ENCODE measurements at places on chromosomes 1 and 21.

DNA sequence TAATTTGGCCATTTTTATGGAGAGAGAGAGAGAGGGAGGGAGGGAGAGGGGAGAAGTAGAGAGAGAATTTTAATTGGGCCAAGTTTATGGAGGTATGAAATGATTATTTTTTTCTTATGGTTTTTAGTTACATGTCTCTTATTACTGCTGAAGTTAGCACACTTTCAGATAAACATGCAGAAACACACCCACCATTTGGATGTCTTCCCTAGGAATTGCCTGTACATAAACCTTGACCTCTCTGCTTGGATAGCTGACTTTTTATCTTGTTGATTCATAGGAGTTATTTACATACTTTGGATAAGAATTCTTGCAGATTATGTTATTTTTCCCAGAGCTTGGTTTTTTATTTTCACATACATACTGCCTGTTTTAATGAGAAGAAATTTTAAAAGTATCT, 310.2 kb upstream of the ADAMTS5 start:
- DNase-seq = no peak

GRCh38 chr1:117128323-117129079, 7.0 kb upstream of the TRIM45 start:
- DNase-seq = no peak

DNA sequence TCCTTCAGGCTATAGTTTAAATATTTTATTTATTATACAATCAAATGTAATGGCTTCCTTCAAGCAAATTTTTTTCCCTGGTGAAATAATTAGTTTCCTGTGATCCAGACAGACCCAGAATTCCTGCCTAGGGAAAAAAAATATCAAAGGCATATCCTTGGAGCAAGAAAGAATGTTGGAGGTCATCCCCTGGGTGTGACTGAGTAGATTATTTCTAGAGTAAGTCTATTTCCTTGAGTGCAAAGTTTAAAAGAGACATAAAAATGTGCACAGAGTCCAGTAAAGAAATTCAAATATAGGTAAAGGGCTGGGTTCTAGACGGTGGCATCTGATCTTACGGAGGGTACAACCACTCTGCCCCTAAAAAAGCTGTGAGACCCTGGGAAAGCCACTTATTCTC, 32.2 kb upstream of the SAMD13 start:
- DNase-seq = no peak

DNA sequence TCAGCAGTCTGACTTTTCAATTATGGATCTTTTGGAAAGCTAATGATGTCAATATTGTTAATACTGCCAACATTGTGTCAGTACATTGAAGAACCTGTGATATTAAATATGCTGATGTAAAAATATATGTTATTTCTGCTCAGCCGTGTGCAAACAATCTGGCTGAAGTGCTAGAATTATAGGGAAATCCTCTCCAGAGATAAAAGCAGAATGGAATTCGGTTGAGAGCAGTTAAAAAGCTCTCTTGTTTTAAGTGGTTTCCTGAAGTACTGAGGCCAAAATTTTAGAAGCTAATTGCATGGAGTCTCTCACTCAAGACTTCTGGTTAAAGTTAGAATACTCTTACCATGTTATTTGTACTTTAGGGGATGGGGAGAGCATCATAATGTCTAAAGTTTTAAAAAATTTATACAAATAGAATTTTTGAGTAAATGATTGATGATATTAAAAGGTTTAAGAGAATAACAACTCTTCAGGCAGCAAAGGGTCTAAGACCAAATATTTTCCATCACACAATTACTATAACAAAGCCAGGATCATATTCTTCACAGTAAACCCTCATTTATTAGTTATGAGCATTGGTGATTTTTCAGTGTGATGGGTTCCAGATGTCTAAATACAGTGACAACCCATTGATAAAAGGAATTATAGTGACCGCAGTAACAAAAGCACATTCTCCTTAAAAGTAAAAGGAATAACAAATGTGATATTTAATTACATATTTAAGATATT, 834.2 kb upstream of the CXADR start:
- DNase-seq = no peak

DNA sequence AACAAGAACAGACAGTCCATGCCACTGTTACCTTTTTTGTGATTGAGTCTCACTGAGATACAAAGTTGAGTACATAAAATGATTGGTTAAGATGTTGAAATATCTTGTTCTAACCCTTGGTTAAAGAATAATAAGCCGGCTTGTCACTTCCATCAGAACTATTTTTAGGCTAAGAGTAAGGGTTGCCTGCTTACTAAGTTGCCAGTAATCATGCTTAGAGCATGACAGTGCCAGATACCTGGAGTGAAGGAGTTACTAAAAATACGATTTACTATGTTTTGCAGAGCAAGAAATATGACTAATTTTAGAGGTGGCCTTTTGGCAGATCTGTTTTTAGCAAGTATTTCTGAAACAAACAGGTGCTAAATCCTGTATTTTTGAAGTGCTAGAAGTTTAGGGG, 6.0 kb downstream of the HUNK start:
- DNase-seq = no peak

GRCh38 chr1:105317976-105318375, 1568.3 kb downstream of the AMY1C start:
- DNase-seq = no peak

DNA sequence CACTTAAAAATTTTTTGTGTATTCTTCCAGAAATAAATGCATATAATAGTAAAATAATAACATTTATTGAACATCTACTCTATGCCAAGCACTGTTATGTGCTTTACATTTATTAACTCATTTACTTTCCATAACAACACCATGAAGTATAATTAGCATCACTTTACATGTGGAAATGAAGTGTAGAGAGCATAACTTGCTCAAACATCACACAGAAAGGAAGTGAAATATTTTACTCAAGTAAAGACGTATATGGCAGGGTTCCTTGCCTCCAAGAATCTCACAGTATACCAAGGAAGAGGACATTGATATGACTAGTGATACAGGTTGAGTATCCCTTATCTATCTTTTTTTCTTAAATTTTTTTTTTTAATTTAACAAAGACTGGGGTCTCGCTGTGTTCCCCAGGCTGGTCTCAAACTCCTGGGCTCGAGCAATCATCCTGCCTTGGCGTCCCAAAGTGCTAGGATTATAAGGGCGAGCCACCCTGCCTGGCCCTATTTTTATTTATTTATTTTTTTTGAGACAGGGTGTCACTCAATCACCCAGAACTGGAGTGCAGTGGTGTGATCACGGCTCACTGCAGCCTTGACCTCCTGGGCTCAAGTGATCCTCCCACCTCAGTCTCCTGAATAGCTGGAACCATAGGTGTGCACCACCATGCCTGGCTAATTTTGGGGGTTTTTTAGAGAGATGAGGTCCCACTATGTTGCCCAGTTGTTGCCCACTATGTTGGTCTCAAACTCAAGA, 7.7 kb upstream of the CLIC4 start:
- no peak for DNase-seq

DNA sequence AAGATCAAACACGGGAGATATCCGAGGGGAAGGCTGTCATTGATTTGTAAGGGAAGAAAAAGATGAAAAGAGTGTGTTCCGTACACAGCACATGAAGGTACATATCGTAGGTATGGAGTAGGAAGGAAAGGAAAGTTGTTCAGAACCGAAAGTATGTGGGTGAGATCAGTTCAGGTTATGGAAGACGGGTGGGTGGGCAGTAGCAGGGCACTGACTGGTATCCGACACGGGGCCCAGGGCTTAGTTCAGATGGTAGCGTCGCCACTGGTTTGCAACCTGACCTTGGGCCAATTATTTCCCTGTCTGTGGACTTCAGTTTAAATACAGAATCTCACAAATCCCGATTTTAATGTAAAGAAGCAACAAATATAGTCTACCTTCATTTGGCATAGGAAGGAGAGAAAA, 27.8 kb upstream of the A3GALT2 start:
- no peak for DNase-seq

DNA sequence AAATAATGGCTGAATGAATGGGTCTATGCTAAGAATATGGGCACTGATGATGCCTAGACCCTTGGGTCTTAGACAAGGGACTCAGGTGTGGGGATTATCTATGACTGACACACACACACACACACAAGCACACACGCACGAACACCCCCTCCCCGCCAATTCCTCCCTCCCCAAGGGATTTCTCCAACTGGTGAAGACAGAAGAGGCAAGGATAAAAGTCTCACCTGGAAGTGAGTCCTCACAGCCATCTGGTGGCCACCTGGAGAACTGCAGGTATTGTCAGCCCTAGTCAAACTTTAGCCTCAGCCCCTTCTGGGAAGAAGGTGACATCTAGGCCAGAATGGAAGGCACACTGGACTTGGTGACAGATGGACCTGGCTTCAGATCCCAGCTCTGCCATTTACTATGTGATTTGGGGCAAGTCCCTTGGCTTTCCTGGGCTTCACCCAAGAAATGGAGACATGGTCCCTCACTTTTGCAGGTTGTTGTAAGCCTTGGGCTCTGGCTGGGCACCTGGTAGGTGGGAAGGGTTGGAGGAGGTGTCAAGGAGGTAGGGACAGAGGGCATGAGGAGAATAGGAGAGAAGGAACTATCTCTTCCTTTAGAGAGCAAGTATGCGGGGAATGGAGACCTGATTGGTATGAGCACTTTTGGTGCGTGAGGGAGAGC, 4.0 kb upstream of the GPR3 start:
- peak; percentile 74 for DNase-seq

DNA sequence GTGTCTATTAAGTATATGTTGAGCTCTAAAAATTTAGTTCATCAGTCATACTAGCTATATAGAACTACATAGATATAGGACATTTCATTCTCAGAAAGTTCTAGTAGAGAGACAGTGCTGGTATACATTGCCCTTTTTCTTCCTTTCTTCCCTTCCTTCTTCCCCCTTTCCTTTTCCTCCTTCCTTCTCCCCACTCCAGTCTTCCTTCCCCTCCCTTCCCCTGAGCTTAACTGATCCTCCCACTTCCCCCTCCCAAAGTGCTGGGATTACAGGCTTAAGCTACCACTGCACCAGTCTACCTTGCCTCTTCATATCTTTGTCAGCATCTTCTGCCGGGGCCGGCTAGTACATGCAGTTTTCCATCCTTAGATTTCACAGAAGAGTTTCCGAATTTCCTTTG, 12.1 kb downstream of the THRAP3 start:
- no peak for DNase-seq

- DNase-seq = no peak
Observed at GRCh38 chr1:230509281-230509977, 83.3 kb upstream of the PGBD5 start.

GRCh38 chr1:88378560-88378959, 305.5 kb upstream of the PKN2 start:
- no peak for DNase-seq

- DNase-seq = no peak
Observed at GRCh38 chr1:193229136-193229535, 42.7 kb upstream of the B3GALT2 start.

DNA sequence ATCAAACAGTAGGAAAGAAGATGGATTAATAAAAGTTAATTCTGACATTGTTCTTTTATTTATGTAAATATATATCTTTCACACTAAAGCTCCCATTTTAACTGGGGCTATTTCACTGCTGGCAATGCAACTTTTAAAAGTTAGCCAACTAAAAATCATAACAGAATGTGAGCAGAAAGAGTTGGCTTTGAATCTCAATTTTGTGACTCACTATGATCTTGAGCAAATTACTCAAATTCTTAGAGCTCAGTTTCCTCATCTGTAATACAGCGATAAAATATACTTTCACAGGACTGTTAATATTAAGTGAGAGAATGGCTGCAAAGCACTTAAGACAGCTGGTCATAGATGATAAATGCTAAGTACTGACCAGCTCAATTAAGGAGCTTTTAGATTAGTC, 10.8 kb downstream of the EFCAB14 start:
- no peak for DNase-seq

- no peak for DNase-seq
Observed at GRCh38 chr1:160367516-160367900, 637 bp downstream of the NHLH1 start.

DNA sequence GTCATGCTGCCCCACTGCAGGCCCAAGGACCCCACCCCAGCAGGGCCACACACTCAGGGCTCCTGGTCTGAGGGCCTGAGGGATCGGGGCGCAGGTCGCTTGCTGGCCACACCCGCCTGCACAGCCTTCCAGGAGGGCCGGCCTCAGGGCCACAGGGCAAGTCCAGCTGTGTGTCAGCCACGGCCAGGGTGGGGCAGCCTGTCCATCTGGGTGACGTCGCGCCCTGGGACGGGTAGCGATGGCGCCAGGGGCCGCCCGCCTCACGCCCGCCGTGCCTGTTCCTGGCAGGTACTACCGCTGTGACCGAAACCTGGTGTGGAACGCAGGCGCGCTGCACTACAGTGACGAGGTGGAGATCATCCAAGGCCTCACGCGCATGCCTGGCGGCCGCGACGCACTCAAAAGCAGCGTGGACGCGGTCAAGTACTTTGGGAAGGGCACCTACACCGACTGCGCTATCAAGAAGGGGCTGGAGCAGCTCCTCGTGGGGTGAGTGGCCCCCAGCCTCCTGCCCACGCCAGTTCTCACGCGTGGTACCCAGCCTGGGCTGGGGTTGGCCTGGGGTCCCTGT, 2.5 kb downstream of the COL6A1 start:
- no peak for DNase-seq

- DNase-seq = no peak
Observed at GRCh38 chr1:104797982-104798381, 1048.3 kb downstream of the AMY1C start.

- no peak for DNase-seq
Observed at GRCh38 chr1:85303440-85304162, 27.2 kb upstream of the BCL10 start.

DNA sequence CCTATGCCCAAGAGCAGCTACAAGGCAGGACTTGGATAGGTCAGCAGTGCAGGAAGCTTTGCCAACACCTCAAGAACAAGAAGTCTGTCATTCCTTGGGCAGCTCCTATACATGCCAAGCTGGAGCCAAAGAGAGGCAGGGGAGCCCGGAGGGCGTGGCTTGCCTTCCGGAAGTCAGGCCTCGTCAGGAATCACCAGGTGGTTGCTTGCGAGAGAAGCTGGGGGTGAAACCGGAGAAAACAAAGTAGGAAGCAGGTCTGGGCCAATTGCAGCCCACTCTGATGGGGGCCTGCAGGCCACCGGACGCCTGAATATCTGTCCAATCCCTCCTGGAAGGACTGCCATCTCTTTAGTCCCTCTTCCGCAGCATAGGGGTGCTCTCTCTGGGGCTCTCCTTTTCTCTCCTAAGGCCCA, 794 bp upstream of the FAM76A start:
- DNase-seq = peak; percentile 4

DNA sequence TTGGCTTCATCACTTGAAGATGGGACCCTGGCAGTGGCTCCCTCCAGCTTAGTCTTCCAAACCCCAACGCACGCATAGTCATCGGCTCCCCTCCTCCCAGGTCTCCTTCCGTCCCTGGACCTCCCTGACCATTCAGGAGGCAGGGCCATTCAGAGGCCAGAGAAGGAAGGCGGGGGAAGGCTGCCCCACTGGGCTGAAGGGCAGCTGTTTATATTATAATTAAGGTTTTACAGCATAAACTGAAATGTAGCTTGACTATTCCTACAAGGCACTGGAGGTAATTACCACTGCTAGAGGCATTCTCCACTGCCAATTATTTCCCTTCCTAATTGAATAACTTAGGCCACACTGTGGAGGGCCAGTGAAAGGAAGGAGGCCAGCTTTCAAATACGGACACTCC, 170.6 kb upstream of the PROX1 start:
- no peak for DNase-seq

GRCh38 chr1:22210176-22210575, 67.3 kb upstream of the WNT4 start:
- no peak for DNase-seq
